ENCODE measurements at places on chromosomes 3 and 15. TPM values are rescaled to one million over a fixed set of nuclear protein-coding genes. Genes with fewer than 3 reads are reported as not detected.

Gene CEP19
- total RNA-seq = 4.4 TPM

Gene STXBP5L
- total RNA-seq = under 0.01 TPM

Gene AGTR1
- 0.55 TPM for total RNA-seq

Gene IL17RB
- total RNA-seq = 0.11 TPM

Gene SLC22A14
- not detected for total RNA-seq

Gene FEZF2
- not detected for total RNA-seq

Gene FBXO40
- under 0.01 TPM for total RNA-seq

Gene TMEM202
- not detected for total RNA-seq

Gene HGD
- not detected for total RNA-seq

Gene CDC25A
- total RNA-seq = 15.9 TPM

Gene TUSC7
- not detected for total RNA-seq

Gene AADACL2
- total RNA-seq = not detected

Gene IQCF2
- not detected for total RNA-seq

Gene POLQ
- 6.5 TPM for total RNA-seq

Gene SEMA3G
- total RNA-seq = under 0.01 TPM

Gene FHIT
- 2.1 TPM for total RNA-seq

Gene TTC23
- 22.0 TPM for total RNA-seq

Gene PYDC2
- not detected for total RNA-seq

Gene MNS1
- 1.5 TPM for total RNA-seq

Gene CYP8B1
- not detected for total RNA-seq

Gene A4GNT
- total RNA-seq = not detected

Gene CKMT1B
- total RNA-seq = not detected

Gene SOX14
- not detected for total RNA-seq

Gene SPATA12
- 0.11 TPM for total RNA-seq

Gene CDHR4
- total RNA-seq = 0.12 TPM

Gene KNG1
- not detected for total RNA-seq

Gene DNASE1L3
- total RNA-seq = not detected

Gene GCNT3
- 0.37 TPM for total RNA-seq

Gene TGM4
- total RNA-seq = not detected

Gene DNAH12
- total RNA-seq = under 0.01 TPM

Gene KLF15
- total RNA-seq = 1.5 TPM

Gene RYR3
- not detected for total RNA-seq

Gene RFT1
- 23.4 TPM for total RNA-seq

Gene PIK3R4
- 30.6 TPM for total RNA-seq

Gene CAPN3
- 0.44 TPM for total RNA-seq

Gene PCLAF
- total RNA-seq = 44.9 TPM

Gene SYNPR
- not detected for total RNA-seq

Gene ALG1L2
- 0.22 TPM for total RNA-seq

Gene CCDC174
- 14.1 TPM for total RNA-seq

Gene CCDC39
- total RNA-seq = 0.12 TPM

Gene SLC51A
- 0.25 TPM for total RNA-seq

Gene FAM107A
- total RNA-seq = not detected

Gene PIGZ
- 3.9 TPM for total RNA-seq

Gene GHSR
- total RNA-seq = not detected

Gene UBAP1L
- 1.3 TPM for total RNA-seq

Gene SLC22A13
- total RNA-seq = 0.22 TPM

Gene SKIC8
- 78.7 TPM for total RNA-seq

Gene RPUSD2
- total RNA-seq = 18.0 TPM

Gene PAQR5
- total RNA-seq = 1.5 TPM

Gene BRPF1
- 17.4 TPM for total RNA-seq

Gene MOBP
- total RNA-seq = under 0.01 TPM

Gene CRTC3
- total RNA-seq = 16.0 TPM
